HepG2 (cell line): ENCODE measurements at places on chromosomes 7 and 10.
A peak's percentile ranks its signal among the peaks of the same experiment; 100 is the strongest.

- DNase-seq = no peak
Observed at GRCh38 chr10:79293841-79294581, 53.3 kb upstream of the PPIF start.

DNA sequence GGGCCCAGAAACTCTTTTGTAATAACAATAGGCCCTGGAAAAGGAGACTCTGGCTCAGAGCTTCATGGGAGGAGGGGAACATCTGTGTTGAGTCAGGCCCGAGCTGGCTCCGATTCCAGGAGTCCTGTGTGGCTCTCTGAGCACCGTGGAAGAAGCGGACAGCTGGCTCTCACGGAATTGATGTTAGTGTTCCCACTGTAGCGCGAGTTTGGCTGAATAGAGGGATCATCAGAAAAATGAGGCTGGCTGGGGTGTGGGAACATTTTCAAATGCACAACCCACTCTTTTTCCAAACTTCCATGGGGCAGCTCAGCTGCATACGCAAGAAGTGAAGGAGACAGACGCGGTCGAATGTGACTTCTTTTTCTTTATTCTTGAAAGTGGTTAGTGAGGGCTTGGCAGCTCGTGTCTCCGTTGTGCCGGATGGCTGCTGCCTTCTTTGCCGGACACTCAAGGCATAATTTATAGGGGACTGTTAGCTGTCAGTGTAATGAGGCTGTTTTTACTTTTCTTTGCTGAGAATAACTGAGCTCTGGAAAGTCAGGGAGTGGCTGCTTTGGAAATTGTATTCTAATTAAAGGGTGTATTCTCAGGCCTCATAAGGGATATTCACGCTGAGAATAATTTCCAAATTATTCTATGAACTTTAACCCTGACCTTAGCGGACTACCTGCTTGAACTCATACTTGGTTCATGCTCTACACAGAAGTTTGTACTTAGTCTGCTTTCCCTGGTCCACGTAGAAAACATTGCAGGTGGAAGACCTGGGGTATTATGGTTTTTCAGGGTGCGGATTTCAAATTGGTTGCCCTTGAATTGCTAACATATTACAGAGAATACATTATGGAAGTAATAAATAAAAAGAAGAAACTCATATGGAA lies 23.1 kb downstream of the MDFIC start:
- DNase-seq = no peak

DNA sequence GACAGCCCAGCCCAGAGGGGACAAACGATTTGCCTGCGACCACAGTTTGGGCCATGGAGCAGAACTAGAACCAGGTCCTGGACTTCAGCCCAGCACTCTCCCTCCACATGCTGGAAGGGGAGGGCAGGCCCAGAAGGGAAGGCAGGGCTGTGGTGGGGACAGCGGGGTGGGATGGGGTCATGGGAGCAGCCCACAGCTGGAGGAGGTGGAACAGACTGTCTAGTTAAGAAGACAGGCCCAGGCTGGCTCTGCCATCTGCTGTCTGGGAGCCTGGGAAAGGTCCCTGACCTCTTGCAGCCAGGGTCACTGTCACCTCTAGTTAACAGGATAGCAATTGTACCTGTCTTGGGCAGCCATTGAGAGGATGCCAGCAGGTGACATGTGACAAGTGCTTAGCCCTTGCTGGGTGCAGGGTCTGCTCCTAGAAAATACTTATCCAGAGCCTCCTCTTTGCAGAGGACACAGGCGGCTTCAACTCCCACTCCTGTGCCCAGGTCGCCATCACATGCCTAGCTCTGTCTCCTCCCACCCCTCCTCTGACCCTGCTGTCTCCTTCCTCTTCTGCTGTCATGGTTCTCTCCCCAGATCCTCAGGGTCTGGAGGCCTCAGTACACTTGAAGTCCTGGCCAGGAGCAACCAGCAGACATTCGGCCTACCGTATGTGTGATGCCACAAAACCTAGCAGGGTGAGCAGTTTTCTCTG lies 37.0 kb upstream of the CHST15 start:
- DNase-seq = no peak

- DNase-seq = no peak
Observed at GRCh38 chr10:100744136-100744986, 1.0 kb upstream of the PAX2 start.

DNA sequence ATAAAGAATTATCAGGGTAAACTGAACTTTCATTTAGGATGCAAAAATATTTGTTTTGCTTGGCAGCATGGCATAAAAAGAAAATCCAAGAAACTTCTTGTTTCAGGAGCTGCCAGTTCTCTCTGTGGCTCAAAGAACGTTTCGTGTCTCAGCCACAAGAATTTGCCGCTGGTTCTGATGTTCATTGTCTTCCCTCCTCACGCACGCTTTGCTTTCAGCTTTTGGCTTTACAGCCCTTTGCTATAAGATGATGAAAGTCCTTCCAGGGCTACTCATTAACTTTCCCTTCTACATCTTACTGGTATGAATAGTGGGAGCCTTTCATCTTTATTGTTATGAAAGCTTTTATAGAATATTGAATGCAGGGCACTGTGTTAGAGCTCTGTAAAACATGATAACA lies 124.7 kb downstream of the BICC1 start:
- peak; percentile 93 for DNase-seq

GRCh38 chr7:41612798-41613197 lies 90.1 kb downstream of the INHBA start:
- DNase-seq = no peak

GRCh38 chr7:27593226-27593625 lies 69.5 kb downstream of the HIBADH start:
- DNase-seq = no peak

- no peak for DNase-seq
Observed at GRCh38 chr10:77578583-77579227, 58.9 kb downstream of the KCNMA1 start.

GRCh38 chr7:5681423-5681822 lies 100.0 kb downstream of the RNF216 start:
- no peak for DNase-seq

DNA sequence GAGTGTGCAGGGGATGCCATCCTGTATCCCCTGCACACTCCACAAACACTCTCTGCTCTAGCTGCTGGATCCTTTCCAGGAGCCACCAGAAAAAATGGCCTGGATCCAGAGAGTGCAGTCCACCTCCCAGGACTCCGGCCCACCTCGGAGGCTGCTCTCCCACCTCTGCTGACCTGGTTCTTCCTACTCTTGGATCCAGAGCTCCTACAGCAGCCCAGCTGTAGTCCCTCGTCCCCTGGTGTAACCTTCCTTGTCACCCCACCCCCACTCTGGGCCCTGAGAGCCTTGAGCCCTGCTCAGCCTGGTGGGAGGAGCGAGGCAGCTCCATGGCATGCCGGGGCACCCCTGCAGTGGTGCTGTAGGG lies 54.4 kb downstream of the GOLGA7B start:
- DNase-seq = no peak

DNA sequence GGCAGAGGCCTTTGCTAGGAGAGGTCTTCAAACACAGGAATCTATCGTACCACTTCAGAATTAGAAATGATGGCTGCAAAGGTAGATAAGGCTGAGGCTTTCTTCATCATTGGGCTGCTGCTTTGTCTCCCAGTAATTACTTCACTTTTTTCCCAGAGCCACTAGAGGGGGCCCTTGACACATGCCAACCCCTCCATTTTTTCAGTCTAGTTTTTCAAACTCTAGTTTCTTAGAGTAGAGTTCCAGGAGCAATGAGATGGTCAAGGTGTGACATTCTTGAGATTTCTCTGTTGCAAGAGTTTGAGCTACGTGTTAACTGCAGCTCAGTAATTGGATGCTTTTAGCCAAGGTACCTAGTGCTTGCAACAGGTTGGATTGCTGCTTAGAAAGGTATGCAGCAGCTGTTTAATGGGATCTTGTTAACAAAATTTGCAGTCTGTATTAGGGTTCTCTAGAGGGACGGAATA lies 33.8 kb upstream of the RBM20 start:
- DNase-seq = peak; percentile 44

GRCh38 chr7:71338866-71339265 lies 206.9 kb downstream of the GALNT17 start:
- DNase-seq = no peak

- peak; percentile 21 for DNase-seq
Observed at GRCh38 chr7:134016223-134016941, 110.8 kb upstream of the LRGUK start.

GRCh38 chr10:3292636-3293035 lies 120.1 kb upstream of the PITRM1 start:
- no peak for DNase-seq

- no peak for DNase-seq
Observed at GRCh38 chr10:48495282-48496045, 109.4 kb downstream of the ARHGAP22 start.

DNA sequence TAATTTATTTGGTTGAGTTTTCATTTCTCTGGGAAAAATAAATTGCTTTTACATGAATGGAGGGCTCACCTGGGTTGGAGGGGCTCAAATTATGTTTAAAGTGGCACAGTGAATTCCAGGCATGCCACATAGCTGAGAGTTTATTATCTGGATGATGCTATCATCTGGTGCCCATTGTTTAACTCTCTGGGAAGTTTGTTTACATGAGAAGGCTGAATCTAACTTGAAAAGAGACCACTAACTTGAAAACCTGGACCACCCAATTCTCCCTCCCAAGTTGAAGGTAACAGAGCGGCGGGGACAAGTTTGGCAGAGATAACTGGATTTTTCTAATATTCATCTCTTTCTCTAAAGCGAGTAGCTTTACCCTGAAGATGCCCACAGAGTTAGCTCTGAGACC lies 321.5 kb upstream of the GHITM start:
- no peak for DNase-seq

DNA sequence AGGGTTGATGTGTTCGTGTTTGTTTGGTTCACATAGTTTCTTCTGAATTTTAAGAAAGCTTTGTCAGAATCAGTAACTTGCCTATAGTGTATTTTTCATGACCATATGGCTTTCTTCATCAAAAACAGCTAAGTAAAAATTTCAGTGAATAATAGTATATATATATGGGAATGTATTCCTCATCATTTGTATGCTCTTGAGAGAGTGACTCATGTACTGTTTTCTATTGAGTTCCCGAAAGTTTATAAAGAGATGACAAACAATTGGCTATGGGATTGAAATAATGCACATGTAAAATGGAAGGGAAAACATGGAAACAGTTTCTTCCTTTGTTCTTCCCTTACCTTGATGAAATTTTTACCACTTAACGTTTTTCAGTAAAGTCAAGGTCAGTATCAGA lies 56.4 kb downstream of the KAT6B start:
- no peak for DNase-seq

GRCh38 chr7:112410092-112410491 lies 40.2 kb upstream of the IFRD1 start:
- no peak for DNase-seq

DNA sequence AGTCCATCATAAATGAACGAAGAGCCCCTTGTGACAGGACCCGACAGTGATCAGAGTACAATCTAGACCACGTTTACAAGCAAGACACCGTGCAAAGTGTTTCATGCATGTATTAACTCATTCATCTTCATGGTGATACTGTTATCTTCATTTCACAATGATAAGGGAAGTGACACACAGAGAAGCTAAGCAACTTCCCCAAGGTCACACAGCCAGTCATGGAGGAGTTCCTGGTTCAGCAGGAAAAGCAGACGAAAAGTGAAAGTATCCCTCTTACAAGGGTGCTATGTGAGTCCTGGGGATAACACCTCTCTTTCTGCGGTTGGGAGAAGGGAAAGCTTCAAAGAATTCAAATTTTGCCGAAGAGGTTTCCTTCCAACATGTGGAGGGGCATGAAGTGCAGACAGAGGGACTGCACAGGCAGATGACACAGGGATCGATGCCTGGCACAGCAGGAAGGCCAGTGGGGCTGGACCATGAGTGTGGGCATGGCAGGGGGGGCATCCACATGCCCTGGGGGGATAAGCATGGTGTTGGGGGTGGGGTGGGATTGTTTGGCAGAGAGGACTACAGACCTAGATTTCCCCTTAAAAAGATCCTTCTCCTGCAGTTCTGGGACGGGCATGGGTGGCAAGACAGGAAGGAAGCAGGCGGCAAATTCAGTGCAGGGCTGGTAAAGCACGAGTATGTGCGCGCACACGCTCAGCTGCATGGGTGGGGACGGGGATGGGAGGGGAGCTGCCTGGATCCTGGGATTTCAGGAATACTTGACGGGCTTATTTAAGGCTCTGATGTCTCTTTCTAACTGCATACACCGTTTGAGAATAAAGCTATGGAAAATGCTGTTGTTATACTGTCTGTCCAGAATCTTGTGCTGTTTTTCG lies 33.5 kb upstream of the DDC start:
- DNase-seq = no peak

GRCh38 chr10:103678178-103678526 lies 177.2 kb downstream of the SH3PXD2A start:
- DNase-seq = no peak

DNA sequence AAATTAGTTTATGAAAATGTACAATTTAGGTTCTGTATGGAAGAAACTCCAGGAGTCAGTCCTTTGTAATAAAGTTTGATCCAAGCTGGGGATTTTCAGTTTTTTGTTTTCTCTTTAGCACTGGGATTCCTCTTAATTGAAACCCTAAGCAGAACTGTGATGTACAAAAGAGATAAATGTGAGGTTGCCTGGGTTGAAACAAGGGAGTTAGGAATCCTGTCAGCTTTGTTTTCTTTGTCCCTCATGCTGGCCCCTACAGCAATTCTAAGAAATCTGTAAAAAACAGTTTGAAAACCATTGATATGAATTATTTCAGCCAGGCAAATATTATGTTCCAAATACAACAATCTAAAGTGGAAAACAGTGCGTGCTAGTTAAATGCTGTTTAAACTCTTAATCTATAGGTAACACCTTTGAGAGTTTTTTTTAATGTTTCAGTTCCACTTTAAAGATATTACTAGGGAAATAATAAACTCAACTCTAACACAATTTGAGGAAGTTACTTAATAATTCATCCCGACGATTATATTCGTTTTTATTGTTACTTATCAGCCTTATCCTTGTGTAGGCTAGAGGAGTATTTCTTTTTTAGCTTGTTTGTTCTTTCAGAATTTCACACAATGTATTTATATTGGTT lies 65.3 kb downstream of the SGCE start:
- DNase-seq = no peak

DNA sequence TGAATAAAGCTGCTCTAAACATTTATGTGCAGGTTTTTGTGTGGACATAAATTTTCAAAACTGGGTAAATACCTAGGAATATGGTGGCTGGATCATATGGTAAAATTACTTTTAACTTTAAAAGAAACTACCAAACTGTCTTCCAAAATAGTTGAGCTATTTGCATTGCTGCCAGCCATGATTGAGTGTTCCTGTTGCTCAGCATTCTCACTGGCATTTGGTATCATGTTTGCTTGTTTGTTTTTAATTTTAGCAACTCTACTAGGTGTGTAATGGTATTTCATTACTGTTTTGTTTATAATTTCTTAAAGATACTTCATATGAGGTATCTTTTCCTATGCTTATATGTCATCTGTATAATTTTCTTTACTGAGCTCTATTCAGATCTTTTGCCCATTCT lies 143.2 kb downstream of the POLR1F start:
- DNase-seq = no peak
